ENCODE measurements at places on chromosomes 16 and 17.

DNA sequence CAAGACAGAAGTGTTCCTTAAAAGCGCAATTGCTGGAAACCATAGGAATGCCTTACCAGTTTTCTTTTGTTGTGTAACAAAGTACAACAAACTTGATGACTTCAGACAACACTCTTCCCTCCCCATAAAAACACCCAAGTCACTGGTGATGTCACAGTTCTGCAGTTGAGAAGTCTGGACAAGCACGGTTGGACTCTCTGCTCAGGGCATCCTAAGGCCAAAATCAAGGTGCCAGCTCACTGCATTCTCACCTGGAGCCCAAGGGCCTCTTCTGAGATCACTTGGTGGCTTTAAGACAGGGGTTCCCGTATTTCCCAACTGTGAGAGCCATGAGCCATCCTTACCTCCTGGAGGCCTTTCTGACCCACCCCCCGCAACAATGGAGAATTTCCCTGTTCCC, 45.6 kb upstream of the MEAK7 start:
- no peak for DNase-seq

DNA sequence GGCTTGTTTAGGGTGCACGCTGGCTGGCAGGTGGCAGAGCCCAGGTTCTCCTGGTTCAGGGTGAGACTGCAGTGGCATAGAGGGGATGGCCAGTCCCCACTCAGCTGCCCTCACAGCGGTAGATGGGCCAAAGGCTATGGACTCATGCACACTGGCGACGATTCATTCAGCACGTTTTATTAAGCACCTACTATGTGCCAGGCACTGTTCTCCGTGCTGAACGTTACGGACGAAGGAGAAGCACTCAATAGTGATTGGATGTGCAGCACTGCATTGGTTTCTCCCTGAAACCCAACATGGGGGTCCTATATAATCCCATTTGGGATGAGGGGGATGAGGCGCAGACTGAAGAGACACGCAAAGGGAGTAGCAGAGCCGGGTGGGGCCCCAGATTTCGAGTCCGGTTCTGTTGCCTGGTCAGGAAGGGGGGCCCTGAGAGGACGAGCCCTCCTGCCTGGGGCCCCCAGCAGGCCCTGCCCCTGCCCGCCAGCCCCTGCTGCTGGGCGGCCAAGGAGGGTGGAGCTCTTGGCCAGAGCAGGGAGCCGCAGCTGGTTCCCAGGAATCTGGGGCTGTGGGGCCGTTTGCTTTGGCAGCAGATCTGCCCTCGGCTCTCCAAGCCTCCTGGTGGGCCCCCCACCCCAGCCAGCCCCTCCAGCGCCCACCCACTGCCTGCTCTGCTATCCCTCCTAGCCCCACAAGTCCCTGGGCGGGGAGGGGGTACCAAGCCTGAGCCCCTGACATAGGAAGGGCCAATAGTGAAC, 8.8 kb downstream of the GLIS2 start:
- no peak for DNase-seq

DNA sequence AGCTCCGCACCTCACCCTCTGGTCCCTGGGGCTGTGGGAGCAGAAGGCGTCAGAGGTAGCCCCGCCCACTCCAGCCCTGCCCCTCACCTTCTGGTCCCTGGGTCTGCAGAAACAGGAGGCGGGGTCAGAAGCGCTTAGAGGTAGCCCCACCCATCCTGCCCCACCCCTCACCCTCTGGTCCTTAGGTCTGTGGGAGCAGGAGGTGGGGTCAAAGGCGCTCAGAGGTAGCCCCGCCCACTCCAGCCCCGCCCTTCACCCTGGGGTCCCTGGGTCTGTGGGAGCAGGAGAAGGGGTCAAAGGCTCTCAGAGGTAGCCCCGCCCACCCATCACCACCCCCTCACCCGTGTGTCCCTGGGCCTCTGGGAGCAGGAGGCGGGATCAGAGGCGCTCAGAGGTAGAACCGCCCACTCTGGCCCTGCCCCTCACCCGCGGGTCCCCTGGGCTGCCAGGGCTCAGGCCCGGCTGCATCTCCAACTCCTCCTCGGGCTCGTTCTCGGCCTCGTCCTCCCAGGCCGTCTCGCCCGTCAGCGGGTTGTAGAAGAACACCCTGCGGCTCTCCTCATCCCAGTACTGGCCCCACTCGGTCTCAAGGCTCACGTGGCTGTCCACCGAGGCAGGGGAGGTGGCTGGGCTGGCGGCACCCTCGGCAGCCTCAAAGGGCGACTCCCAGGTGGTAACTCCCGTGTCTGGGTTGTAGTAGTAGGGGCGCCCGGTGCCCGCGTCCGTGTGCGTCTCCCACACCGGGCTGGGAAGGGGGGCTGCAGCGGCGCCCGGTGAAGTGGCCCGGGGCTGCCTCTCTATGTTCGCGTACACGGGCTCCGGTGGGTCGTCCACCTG, 27.2 kb downstream of the ARHGAP27 start:
- DNase-seq: no peak

DNA sequence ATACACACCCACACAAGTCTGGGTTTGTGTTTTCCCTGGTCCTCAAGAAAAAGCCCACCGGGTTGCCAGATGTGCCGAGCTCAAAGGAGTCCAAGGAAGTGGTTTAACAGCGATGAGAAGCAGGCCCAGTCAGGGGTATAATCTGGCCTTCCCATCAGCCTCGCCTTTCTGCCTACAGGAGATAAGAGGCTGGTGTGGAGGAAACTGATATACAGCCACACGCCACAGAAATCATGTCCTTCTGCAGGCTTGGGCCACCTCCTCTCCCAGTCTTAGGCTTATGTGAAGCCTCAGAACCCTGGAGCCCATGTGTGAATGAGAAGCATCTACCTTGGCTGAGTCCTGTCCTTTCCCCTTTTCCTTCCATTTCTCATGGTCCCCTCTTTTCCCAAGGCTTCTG, 43.6 kb upstream of the MMP2 start:
- no peak for DNase-seq

DNA sequence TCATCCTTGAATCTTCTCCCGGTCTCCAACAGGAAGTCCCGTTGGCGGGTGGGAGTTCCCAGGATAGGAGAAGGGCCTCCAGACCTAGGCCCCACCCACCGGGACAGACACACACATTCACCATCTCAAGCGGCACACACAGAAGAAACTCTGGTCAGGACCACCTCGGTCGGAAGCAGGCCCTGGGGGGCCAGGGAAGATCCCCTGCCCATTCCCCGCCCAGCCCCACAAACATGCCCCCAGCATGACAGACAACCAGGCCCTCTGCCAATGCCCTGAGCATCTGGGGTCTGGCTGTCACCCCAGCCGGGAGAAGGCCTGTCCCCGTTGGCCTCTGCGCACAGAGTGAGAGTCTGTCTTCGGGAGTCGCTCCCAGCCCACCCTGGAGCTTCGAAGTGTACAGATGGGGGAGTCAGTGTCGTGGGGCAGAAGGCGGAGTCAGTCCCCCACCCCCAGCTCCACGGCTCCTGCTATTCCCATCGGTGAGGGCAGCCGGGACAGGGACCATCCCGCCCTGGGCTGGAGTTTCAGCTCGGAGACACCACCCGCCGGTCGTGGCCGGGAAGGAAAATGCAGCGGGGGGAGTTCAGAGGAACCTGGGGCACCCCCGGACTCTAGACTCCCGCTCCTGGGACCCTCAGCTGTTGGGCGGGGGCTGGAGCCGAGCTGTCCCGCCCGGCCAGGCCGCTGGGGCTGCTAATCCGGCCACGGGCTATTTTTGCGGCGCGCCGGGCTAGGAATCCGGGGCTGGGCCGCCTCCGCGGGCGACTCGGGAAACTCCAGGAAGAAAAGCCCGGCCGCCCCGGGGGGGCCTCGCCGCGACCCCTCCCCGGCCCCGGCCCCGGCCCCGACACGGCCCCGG, 660 bp downstream of the RHBDF1 start:
- DNase-seq: no peak

GRCh38 chr17:74697515-74697914, 15.2 kb downstream of the CD300LF start:
- DNase-seq: no peak

DNA sequence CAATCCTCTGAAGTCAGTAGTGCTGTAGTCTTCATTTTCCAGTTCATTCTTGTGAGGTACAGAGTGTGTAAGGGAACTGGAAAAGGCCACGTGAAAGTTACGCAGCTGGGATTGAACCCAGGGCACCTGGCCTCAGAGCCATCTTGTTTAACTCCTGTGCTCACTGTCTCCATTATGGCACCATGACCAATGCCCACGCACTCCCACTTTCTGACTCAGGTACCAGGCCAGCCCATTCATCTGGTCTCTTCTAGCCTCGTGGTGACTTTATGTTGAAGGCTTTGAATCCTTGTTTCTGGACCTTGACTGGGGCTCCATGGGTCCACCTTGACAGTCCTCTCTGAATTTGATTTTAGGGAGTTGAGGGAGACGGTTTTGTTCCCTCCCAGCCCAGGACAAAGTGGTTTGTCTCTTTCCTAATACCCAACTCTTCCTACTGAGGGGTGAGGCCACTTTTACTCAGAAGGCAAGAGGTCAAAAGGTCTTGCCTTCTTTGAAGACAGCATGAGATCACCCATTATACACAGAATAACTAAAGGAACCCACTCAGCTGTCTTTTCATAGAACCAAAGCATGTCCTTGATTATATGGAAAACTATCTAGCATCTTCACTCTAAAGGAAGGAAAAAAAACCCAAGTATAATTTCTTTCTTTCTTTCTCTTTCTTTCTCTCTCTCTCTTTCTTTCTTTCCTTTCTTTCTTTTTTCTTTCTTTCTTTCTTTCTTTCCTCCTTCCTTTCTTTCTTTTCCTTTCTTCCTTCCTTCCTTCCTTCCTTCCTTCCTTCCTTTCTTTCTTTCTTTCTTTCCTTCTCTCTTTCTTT, 50.0 kb downstream of the OTOA start:
- no peak for DNase-seq

GRCh38 chr17:79054200-79054960, 20.2 kb upstream of the ENGASE start:
- DNase-seq: no peak

GRCh38 chr17:5820721-5821456, 236.6 kb upstream of the NLRP1 start:
- no peak for DNase-seq

GRCh38 chr16:84091460-84091859, 25.3 kb downstream of the MBTPS1 start:
- DNase-seq: no peak

GRCh38 chr17:4082136-4082924, 60.5 kb downstream of the ZZEF1 start:
- DNase-seq: no peak

DNA sequence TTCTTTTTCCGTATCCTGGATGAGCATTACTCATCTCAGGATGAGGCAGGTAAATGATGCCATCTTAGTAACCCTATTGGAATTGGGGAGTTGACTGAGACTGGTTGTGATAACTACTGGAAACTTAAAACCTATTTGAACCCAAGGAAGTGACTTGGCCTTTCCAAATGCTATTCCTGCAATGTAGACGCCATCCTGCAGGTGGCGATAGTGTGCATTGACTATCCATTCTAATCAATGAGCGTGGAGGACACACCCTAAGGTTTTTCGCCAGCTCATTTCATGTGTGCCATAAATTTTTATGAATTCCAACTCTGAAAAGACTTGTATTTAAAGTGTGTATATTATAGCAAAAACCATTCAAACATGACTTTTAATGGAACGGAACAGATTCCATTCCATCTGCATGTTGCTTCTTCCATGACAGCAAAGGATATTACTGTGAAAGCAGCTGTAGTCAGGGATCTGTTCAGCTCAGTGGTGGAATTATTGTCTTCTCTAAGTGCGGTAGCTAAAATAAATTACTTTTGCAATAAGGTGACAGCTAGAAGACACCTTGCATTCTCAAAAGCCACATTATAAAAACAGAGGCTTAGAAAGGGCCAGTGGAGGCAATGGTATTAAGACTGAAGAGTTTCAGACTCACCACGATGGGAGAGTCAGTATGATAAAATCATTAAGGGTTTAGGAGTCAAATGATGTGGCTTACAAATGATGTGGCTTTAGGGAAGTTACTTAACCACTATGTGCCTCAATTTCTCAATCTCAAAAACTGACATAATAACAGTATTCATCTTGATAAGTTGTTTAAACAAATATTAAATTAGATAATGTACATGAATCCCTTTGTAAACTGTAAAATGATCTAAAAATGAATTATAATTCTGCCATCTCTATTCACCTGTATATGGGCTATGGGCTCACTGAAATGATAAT, 55.5 kb downstream of the SYT17 start:
- peak; percentile 13 for DNase-seq

DNA sequence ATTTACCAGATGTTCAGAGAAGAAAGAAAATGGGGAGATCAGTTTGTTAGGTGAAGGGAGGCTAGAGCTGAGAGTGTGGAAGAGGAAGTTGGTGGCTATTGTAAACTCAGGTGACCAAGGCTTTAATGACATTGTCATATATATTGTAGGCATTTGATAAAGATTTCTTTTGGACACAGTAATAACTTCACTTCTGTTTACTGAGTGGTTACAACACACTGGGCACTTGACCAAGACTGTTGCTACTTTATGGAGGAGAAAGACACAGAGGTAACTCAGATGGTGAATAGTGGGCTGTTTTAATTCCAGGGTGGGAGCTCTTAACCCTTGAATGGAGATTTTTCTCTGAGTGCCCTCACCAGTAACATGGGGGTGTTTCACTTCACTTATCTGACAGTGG, 46.0 kb downstream of the TNRC6A start:
- no peak for DNase-seq

DNA sequence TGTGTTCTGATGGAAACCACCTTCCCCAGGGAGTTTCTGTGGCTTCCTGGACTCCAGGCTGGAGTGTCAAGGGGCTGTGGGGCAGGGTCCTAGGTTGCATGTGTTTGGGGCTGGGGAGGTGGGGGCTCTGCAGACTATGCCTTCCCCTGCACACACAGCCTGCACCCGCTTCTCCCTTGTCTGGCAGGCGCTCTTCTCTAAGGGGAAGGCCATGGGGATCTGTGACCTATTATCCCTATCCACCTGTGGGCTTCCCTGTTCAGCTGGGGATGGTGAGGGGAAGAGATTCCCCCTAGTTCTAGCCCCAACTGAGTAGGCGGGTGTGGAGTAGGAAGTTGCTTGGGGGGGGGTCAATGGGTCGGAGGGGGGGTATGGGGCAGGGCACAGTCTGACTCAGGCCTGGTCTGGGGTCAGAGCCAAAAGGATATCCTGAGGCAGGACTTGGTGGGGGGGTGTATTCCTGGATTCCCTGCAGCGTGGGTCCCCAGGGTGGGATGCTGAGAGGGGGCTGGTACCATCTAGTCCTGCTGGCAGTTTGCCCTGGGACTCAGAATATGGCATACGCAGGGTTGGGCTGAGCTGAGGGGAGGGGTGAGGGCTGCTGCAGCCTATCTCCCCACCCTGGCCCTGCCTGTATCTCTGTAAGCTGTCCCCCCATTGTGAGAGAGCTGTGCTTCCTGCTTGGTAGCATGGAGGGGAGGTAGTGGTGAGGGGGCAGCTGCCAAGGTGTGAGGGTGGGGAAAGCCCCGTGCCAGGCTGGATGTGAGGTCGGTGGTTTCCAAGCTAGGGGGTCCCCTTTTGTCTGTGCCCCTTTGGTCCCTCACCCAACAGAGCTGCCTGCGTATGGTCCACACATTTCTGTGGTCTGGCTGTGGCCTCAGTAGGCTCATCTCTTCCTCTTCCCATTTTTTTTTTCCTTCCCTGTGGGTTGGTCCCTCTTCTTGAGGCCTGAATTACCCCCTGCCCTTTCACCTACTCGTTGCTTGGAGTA, 14.7 kb downstream of the RARA start:
- DNase-seq: peak; percentile 79

GRCh38 chr16:80720804-80721371, 83.5 kb downstream of the CDYL2 start:
- no peak for DNase-seq

All from stimulated activated CD4-positive, alpha-beta T cell treated with anti-CD3 and anti-CD28 coated beads, Interleukin-4, amount 100 ng/mL, for 4 hours (primary cell).